Progenitor cell of endocrine pancreas (in vitro differentiated cells): ENCODE measurements at places on chromosomes 3 and 15.

DNA sequence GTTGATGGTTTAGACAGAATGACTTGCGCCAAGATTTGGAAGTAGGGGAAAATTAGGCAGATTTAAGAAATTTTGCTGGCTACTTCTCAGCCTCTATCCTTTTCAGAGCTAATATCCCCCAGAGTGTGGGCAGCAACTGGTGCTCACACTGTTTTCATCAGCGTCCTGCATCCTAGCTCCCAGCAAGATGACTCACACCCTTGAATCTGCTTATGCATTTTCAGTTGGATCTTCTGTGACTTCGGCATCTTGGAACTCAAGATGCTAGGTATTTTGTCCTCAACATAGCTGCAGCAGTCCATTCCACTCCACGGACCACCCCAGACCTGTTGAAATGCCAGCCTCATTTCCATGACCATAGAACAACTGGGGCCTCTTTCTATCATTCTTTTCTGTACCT lies 336.1 kb upstream of the NR2F2 start:
- peaks cover 11% of the 10 kb centered on the region for H3K4me1 ChIP-seq
- H3K27me3 ChIP-seq: no peaks in the 10 kb centered on the region
- H3K36me3 ChIP-seq: no peaks in the 10 kb centered on the region
- H3K4me3 ChIP-seq: no peak overlapping the region

DNA sequence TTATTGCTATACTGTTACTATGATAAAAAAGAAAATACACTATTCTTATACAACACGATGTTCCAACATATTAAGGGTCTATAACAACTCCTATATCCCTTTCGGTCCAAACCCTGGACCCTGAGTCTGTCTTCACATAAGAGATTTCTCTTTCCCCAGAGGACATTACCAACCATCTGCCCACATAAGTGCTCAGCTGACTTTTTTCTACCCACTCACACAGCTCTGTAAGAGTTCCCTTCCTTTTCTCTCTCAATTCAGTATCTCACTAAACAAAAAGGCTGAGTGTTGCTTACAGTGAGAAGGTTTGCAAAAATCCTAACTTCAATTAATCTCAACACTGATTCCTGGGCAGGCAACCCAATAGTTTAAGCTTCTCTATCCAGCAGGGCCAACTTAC lies 30.5 kb downstream of the ITGB5 start:
- DNase-seq: no peak
- no peak overlapping the region for H3K4me3 ChIP-seq
- no peak overlapping the region for H3K27ac ChIP-seq
- peaks cover 10% of the 10 kb centered on the region for H3K36me3 ChIP-seq

GRCh38 chr15:84402856-84403608 lies 167.5 kb downstream of the GOLGA6L4 start:
- peaks cover 2% of the 10 kb centered on the region for H3K27me3 ChIP-seq
- no peak overlapping the region for H3K4me3 ChIP-seq
- H3K4me1 ChIP-seq: no peaks in the 10 kb centered on the region
- H3K36me3 ChIP-seq: no peaks in the 10 kb centered on the region
- no peak for DNase-seq

DNA sequence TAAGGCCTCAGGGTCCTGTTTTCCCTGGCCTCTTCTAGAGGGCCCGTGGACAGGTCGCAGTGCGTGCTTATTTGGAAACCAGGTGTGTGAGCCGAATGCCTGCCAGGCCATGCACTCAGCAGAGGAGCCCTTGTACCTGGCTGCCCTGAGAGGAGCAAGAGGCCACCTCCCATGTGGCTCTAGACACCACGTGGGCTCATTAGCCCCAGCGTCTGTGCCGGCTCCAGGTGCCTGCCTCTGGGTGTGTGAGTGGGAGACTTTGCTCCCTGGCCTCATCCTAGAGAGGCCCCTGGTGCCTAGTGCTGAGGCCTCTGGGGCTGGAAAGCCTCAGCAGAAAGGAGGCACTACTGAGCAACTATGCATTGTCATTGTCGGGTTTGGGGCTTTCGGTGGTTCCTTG lies 50.4 kb downstream of the KLF13 start:
- no peak for DNase-seq
- H3K27me3 ChIP-seq: no peaks in the 10 kb centered on the region
- peaks cover 15% of the 10 kb centered on the region for H3K36me3 ChIP-seq
- no peak overlapping the region for H3K4me3 ChIP-seq
- no peak overlapping the region for H3K27ac ChIP-seq
